ENCODE measurements at places on chromosomes 2 and 18.

GRCh38 chr2:212153923-212154322, 384.7 kb downstream of the ERBB4 start:
- DNase-seq: no peak

DNA sequence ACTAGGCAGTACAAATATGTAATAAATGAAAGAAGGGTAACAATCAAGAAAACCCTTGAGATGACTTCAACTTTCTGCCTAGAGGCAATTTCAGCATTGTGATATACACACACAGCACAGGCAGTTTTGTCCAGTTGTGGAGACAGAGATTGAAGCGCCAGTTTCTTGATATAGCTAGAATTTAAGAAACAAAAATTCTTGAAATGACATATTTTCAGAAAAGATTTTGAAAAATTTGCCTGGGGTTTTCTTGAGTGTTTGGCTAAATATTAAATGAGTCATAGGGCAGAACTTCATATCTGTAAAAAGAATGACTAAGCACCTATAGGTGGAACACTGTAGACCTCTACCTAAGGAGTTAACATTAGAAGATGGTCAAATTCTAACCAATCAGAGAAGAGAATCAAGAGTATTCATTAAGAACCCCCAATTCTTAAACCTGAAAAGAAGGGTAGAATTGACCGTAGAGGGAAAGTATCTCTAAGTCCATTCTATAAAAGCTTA, 1266.8 kb upstream of the TMEFF2 start:
- DNase-seq: no peak

GRCh38 chr2:70143314-70144150, 47.3 kb downstream of the C2orf42 start:
- peak; percentile 58 for DNase-seq

DNA sequence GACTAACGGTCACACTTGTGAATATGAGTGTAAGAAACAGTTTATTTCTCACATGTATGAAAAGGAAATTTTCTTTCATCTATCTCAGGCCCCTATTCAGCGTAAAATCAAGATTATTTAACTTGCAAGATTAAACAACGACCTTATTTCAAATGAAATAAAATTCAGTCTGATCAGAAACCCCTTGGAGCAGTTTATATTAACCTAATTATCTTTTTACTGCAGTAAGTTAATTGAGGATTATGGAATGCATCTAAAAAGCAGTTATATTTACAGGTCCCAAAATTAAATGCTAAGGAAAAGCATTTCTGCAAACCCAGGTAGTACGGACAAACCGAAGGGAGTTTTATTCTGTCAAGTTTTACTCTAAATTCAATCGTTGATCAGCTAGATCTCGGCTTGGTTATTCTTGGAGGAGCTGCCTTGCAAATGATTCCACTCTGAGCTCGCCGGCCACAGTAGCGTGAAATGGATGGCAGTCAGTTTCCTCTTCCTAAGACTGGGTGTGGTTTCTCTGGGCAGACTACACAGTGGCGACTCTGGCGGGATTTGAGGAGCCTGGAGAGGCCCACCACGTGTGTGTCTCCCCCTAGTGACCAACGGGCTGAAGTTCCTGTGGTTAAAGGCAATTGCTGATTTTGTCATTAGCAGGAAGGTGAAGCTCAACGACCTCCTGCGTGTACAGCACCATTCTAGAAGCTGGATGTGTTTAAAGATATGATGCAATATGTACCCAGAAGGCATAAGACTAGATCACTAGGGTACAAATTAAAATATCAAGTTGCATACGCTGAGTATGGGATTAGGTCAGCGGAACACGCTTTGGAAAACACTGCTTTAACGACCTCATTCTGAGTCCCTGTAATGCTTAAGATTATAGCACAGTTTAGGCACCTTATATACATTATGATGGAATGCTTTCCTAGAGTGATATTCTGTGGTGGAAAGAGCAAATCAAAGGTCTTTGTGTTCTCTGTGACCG, 36.4 kb downstream of the PRKRA start:
- DNase-seq: peak; percentile 96

DNA sequence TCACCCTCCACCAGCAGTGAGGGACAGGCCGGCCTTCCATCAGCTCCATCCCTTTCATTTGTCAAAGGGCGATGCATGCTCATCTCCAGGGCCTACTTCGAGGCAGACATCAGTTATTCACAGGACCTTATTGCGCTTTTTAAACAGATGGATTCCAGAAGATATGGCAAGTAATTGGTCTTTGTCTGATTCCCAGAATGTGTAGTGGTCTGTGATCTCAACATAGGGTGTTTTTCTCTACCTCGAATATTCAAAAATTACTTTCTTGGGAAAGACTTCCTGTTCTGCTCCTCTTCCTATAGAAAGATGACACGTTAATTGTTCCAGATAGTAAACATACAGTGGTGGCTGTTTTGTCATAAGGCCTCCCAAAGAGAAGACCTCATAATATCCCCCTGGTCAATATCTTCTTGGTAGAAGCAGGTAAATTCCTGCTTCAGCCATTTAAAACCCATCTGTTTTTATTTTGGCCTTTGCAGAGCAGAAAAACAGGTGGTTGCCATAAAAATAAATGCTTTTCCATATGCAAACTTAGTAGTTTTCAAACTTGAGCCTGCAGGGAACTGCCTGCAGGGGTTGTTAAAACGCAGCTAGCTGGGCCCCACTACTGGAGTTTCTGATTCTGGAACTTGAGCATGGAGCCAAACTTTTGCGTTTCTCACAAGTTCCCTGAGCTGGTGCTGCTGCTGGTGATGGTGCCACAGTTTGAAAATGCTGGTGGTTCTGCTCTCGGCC, 8.2 kb downstream of the SMARCAL1 start:
- no peak for DNase-seq

DNA sequence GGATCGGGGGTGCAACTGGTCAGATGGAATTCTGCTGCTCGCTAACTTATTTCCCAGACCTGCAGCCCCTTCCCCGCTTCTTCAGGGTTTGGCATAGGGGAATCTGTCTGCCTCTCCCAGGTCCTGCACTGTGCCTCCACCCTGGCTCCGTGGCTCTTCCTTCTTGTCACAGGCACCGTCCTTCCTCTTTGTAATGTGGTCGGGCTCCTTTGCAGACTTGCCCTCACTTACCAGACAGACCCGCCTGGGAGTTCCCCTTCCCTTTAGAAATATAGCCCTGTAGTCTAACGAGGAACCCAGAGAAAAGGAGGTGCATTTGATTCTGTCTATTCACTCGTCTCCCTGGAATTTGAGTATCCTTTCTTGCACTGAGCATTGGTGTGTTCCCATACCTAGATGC, 63.9 kb upstream of the PAX8 start:
- peak; percentile 85 for DNase-seq

GRCh38 chr2:65940856-65941255, 494.1 kb upstream of the MEIS1 start:
- peak; percentile 51 for DNase-seq

DNA sequence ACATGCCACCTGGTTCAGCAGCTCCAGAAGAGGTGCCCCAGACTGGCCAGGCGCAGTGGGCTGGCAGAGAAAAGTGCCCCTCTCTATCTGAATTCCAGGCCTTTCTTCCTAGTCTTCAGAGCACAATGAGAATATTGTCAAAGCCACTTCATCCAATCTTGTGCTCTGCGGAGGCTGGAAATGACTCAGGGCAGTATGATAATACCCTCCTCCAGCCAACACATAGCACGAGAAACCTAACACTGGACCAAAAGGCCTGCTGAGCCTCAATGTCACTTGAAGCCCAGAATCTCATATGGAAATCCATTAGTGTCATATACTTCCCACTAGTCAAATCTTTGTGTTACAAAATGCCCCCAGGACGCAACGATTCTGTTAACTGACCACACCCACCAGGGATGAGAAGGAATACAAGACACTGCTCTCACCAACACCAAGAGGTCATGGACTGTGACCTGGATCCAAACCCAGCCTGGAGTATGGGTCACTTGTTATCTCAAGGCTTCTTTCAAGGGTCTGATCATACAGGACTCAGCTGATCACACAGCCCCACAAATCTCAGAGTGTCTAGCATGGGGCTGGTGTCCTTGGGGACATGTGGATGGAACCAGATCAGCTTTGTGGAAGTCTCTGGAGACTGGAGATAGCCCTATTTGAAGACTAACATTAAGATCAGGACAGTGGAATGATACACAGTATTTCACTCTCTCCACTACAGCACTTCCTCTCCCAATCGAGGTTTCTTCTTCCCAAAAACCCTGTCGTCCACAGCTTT, 10.1 kb downstream of the KIF3C start:
- no peak for DNase-seq

- DNase-seq: no peak
Measured at GRCh38 chr2:223166983-223167650, 115.1 kb downstream of the KCNE4 start.

GRCh38 chr2:231925303-231926179, 655 bp downstream of the NPPC start:
- DNase-seq: peak; percentile 66

GRCh38 chr18:48405978-48406377, 3.2 kb downstream of the ZBTB7C start:
- no peak for DNase-seq

DNA sequence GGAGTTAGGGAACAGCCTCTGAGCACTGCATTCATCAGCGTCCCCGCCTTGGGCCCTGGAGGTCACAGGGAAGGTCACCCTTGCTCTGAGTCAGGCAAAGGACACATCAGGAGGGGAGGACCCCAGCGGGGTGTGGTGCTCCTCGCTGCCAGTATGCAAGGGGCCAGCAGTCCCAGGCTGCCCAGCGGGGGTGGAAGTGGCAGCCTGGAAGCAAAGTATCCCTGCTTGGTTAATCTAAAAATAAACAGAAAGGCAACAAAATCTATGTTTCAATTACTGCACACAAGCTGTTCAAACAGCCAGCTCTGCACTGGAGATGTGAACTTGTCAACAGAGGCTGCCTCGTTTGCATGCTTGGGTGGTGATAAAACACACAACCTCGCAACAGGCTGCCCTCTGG, 164.1 kb downstream of the KLHL29 start:
- DNase-seq: no peak

DNA sequence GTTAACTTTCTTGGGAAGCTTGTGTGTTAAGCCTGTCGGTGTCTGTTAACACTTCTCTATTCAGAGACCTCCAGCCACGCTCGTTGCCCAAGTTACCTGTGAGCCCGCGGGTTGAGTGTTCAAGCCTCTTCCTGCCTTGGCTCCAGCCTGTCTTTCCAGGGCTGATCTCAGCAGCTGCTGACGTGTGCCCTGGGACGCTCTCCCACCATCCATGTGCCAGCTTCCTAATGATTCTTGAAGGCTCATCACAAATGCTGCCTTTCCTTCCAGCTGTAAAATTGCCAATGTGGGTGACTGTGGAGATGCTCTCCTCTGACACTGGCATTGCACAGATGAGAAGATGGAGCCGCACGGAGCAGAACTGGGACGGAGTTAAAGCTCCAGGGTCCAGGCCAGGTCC, 6.1 kb downstream of the RNF144A start:
- DNase-seq: no peak

DNA sequence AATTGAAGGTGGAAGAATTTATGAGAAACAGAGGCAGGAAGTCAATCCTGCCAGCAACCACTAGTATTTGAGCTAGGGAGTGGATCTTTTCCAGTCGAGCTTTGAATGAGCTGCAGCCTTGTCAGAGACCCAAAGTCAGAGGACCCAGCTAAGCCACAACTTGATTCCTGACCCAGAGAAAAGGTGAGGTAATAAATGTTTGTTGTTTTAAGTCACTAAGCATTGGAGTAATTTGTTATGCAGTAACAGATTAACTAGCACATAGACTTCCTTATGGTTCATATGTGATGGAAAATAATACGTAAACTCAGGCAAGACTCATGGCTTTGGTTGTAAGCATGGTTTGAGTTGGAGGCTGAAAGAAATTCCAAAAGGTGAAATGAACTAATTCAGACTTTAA, 21.6 kb downstream of the EFEMP1 start:
- no peak for DNase-seq

GRCh38 chr2:108534584-108535356, 500 bp downstream of the LIMS1 start:
- DNase-seq: peak; percentile 44

DNA sequence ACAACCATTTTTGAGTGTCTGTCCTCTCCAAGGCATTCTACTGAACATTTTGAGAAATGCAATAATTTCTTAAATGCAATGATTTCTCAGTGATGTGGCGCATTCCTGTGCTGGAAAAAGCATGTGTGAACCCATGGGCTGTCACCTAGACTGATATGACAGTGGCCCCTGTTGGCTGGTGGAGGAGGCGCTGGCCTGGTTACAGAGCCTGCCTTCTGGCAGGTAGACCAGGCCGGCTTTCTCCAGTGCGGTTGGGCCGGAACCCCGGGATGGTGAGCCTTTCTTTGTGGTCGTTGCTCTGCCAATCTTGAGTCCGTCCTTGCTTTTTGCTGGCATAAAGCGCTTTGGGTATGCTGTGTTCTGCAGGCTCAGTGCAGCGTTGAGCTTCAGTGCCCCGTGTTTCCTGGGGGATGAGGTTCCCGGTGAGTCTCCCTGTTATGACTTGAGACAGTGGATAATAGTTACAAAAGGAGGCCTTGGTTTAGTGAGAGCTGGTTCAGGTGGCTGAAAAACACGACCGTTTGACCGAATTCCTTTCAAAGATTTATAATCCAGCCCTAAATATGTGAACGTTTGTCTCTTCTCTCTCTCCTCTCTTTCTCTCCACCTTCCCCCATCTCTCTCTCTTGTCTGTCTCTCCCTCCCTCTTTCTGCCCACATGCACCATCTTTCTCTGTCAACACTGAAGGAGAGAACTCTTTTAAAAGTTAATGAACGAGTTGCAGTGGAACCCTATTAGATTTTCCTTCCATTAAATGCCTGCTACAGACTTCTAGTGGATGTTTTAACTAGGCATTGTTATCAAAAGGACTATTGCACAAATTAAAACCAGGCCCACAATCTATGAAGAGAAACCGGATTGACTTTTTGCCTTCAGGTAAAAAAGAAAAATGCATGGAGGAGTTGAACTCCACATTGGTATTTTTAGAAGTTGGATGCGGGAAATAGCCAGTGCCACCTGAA, 34.0 kb downstream of the TSHZ1 start:
- no peak for DNase-seq

- no peak for DNase-seq
Measured at GRCh38 chr2:40244251-40244650, 207.6 kb downstream of the SLC8A1 start.

GRCh38 chr2:204354442-204354856, 190.8 kb upstream of the PARD3B start:
- no peak for DNase-seq

- no peak for DNase-seq
Measured at GRCh38 chr2:142603759-142604158, 273.7 kb upstream of the KYNU start.

DNA sequence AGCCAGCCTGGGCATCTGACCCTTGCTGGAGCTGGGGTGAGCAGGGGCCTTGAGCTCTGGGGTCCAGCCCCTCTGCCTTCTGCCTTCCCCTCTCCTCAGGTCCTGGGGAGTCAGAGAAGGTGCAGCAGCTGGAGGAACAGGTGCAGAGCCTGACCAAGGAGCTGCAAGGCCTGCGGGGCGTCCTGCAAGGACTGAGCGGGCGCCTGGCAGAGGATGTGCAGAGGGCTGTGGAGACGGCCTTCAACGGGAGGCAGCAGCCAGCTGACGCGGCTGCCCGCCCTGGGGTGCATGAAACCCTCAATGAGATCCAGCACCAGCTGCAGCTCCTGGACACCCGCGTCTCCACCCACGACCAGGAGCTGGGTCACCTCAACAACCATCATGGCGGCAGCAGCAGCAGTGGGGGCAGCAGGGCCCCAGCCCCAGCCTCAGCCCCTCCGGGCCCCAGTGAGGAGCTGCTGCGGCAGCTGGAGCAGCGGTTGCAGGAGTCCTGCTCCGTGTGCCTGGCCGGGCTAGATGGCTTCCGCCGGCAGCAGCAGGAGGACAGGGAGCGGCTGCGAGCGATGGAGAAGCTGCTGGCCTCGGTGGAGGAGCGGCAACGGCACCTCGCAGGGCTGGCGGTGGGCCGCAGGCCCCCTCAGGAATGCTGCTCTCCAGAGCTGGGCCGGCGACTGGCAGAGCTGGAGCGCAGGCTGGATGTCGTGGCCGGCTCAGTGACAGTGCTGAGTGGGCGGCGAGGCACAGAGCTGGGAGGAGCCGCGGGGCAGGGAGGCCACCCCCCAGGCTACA, 3.8 kb downstream of the EMILIN1 start:
- no peak for DNase-seq
